ENCODE measurements at places on chromosomes 4 and X. TPM values are rescaled to one million over a fixed set of nuclear protein-coding genes. Genes with fewer than 3 reads are reported as not detected.

The RASSF6 gene
- total RNA-seq: not detected

DNA sequence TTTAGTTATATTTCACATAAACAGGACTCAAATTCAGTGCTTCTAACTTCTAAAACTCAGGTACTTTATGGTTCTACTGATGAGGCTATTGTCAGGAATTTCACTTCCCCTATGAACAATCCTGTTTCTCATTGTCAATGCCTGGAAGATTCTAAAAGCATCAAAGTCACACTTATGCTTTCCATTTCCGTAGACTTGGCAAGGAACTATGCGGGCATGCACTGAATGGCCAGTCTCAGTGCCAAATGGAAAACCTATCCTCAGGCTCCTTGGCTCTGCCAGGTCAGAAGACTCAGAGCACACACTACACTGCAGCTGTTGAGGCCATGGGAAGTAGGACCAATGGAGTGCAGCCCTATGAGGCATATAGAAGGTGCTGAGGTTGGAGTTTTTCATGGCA lies 97.0 kb upstream of the PTPN13 start:
- no peak for DNase-seq

The ETDB gene
- not detected for total RNA-seq

- DNase-seq: no peak
Observed at GRCh38 chr4:109390115-109390768, 43.4 kb upstream of the SEC24B start.

The TECRL gene
- total RNA-seq: not detected

The CXorf65 gene
- 7.5 TPM for total RNA-seq

The PGAM4 gene
- total RNA-seq: not detected

GRCh38 chr4:1812720-1813119 lies 19.6 kb downstream of the FGFR3 start:
- DNase-seq: no peak

GRCh38 chrX:46298821-46299220 lies 246.4 kb downstream of the ZNF674 start:
- no peak for DNase-seq

GRCh38 chr4:157271166-157271869 lies 50.8 kb downstream of the GRIA2 start:
- DNase-seq: no peak

GRCh38 chrX:30005813-30006212 lies 209.6 kb upstream of the MAGEB2 start:
- DNase-seq: no peak

- no peak for DNase-seq
Observed at GRCh38 chr4:140004922-140005627, 148.9 kb downstream of the MAML3 start.

The VSIG4 gene
- total RNA-seq: not detected

- DNase-seq: no peak
Observed at GRCh38 chrX:134541906-134542305, 81.9 kb downstream of the HPRT1 start.

- no peak for DNase-seq
Observed at GRCh38 chrX:101409043-101409442, 1.0 kb downstream of the HNRNPH2 start.

DNA sequence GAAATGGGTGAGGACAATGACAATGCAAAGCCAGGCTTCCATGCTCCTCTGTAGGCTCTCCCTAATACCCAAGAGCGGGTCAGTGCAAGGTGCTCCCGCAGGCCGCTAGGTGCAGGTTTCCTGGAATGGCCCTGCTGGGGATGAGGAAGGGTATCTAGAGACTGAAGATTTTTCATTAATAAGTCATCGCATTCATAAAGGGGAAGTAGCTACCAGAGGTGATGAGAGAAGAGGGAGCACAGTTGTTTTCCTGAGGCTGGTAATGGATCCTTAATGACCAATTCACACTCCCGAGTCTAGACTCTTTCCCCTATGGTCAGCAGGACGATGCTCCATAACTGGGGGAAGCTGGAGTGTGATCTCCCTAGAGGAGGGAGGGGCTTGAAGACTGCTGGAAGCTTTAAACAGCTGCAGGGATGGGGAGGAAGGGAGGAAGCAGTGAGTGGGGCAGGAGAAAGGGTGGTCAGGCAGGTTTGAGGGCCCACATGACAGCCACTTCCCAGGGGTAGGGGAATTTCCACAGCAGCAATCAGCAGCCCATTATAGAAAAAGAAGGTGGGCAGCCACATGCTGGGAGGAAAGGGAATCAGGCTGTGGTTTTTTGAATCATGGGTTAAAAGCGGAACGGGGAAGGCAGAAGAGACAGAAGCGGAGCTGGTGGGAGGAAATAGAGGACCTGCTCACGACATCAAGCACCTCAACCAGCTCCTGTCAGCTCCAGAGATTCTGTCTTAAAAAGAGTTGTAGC lies 10.2 kb upstream of the ATP6AP2 start:
- DNase-seq: no peak

- DNase-seq: no peak
Observed at GRCh38 chr4:52645300-52645699, 13.8 kb downstream of the USP46 start.

The SPANXN4 gene
- not detected for total RNA-seq

DNA sequence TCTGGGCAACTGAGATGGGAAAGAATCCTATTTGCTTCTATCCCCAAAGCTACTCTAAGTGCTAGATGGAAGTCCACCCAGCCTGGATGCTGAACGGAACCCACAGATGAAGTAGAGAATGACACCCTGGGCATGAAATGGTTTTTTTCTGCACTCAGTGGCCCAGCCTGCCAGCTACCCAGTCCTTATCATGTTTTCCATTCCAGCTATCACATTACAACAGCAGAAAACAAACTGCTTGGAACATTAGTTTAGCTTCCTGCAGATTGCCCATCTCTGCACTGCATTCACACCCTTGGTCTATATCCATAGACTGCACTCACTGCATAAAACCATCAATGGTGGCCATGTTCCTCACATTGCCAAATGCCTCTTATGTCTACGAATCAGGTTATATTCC lies 79.1 kb downstream of the NYX start:
- no peak for DNase-seq

The MAGEC2 gene
- not detected for total RNA-seq

The FHIP1A gene
- 0.66 TPM for total RNA-seq

The IL21 gene
- 16.6 TPM for total RNA-seq

The MAP3K15 gene
- total RNA-seq: 2.5 TPM

DNA sequence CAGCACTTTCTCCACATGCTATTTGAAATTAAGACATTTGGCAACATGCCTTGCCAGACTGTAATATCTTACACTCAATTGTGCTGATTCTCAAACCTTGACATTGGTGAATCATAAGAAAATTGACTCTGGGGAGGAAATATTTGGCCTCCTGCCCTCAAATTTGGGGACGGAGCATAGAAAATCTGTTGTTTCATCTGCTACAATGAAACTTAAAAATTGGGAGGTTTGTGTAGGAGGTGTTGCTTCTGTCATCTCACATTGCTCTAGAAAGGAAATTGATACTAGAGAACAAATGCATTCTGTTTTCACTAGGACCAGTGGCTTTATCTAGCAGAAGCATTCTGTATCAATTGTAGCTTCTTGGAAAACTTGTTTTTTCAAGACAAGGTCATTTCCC lies 5.3 kb downstream of the OCRL start:
- DNase-seq: no peak

The FSTL5 gene
- not detected for total RNA-seq

DNA sequence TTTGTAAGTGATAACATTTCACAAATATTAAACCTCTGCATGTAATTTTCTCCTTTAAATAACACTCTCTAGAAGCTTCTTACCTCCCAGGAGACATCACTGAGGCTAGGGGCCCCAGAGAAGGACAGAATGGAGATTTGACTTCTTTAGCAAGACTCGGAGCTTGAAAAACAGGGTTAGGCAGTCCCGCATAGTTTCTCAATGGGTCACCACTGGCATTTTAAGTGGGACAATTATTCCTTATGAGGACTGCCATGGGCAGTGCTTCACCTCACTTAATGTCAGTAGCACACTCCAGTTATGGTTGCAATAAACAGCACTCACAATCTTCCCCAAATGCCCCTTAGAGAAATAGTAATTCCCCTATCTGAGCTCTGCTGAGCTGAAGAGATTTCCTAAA lies 66.7 kb upstream of the NOCT start:
- DNase-seq: no peak

The ZCCHC12 gene
- total RNA-seq: not detected

DNA sequence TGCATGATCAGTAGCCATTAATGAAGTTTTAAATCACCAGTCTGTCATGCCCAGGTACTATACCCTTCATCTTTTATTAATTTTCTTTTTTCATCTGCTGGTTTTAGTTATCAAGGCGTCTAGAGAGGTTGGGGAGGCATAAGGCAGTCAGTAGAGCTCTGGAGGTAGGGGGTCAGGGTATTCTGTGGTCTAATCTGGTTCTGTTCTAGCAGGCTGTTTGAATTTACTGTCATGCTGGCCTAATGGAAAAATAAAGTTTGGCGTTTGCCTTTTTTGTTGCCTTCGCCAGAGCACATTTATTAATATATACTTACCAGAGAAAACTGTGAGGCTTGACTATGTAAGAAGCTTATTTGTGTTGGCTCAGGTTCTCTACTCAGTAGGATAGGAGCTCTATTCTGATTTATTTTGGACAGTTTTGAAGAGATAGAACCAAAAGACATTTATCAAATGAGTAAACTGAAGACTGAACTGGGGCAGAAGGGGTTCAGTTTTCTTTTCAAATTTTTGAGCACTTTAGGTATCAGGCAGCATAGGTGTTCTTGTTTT lies 46.9 kb downstream of the TMEM131L start:
- no peak for DNase-seq

DNA sequence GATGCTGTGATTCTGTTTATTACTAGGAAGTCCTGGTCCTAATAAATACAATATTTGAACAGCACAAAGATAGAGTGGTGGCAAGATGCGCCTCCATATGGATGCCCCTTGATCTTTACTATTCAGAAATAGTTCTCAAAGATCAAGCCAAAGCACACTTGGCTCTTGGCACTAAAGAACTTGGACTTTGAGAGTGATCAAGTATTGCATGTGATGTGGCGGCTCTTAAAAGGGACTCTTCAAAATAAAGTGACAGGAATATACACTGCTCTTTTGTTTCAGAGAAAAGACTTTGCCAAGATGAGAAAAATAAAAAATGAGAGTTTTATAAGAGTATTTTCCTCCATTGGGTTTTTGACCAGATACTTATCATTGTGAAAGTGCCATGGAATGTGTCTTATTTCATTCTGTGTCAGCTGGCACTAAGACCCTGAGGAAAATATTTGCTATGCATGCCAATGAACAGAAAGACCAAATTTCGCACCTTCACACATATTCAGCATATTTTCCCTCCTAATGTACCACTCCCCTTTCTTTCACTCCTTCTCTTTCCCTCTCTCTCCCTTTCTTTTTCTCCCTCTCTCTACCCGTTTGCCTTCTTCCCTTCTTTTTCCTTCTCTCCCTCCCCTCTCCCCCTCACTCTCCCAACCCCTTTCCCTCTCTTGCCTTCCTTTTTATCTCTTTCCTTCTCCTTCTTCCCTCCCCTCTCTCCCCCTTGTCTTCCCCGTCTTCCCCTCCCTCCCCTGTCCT lies 35.1 kb downstream of the ARHGAP24 start:
- no peak for DNase-seq

- no peak for DNase-seq
Observed at GRCh38 chr4:89836031-89836745, 773 bp downstream of the SNCA start.

- DNase-seq: no peak
Observed at GRCh38 chr4:113959539-113959937, 19.9 kb downstream of the ARSJ start.

All from activated naive CD4-positive, alpha-beta T cell treated with anti-CD3 and anti-CD28 coated beads, Interleukin-2, amount 50 U/mL, for 72 hours (primary cell).